Endothelial cell (in vitro differentiated cells): ENCODE measurements at places on chromosomes 3 and 15.
A peak's percentile ranks its signal among the peaks of the same experiment; 100 is the strongest.

GRCh38 chr3:140395134-140396075, 282.5 kb upstream of the TRIM42 start:
- DNase-seq = no peak

DNA sequence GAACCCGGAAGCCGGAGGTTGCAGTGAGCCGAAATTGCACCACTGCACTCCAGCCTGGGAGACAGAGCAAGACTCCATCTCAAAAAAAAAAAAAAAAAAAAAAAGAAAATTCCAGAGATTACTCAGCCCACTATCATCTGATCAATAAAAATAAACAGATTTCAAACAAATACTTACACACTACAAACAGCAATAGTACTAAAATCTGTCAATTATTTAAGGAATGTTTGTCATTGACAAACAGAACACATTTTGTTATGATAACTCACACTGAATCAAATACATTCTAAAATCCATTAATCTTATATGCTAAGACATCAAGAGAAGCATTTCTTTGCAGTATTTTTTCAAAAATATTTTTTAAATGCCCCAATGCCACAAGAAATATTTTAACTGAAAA, 7.6 kb downstream of the MYO9A start:
- no peak for DNase-seq

DNA sequence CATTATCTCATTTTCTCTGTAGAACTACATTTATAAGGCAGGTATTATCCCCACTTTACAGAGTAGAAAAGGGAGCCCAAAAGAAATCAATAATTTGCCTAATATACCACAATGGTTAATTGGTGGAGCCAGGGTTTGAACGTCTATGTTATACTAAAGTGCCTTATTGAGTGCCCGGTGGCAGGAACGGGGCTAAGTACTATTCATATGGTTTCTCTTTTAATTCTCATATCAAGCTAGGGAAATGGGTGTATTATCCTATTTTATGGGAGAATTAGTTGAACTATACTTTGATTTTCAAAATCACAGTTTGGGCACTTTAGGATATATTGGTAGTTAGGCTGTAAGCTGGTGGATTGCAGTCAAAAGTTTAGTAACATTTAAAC, 1.5 kb downstream of the CEP97 start:
- DNase-seq = no peak

GRCh38 chr3:27253831-27254230, 115.4 kb downstream of the NEK10 start:
- peak; percentile 51 for DNase-seq

DNA sequence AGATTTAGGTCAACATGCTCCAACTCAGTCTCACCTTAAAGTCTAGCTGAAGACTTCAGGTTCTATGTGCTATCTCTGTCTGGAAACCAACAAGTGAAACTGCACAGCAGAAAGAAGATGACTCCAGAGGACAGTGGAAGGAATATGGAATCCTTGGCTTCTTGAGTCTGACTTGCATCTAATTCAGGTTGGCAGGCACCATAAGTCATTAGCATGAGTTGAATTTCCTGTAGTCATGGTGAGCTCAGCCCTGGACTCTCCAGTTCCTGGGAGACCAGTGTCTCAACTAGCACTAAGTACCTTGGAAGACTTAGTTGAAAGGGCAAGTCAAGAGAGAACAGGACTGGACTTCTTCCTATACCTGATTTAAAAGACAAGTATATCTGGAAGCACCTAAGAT, 129.7 kb downstream of the DTWD1 start:
- no peak for DNase-seq

DNA sequence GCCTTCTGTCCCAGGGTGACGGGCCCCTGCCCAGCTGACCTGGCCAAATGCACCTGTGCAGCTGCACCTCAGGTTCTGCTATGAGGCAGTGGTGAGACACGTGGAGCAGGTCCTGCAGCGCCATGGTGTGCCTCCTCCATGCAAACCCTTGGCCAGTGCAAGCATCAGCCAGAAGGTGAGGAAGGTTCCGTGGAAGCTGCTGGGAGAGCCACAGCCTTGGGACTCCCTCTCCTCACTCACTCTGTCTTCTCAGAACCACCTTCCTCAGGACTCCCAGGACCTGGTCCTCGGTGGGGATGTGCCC, 31.6 kb downstream of the PTPN23 start:
- no peak for DNase-seq

DNA sequence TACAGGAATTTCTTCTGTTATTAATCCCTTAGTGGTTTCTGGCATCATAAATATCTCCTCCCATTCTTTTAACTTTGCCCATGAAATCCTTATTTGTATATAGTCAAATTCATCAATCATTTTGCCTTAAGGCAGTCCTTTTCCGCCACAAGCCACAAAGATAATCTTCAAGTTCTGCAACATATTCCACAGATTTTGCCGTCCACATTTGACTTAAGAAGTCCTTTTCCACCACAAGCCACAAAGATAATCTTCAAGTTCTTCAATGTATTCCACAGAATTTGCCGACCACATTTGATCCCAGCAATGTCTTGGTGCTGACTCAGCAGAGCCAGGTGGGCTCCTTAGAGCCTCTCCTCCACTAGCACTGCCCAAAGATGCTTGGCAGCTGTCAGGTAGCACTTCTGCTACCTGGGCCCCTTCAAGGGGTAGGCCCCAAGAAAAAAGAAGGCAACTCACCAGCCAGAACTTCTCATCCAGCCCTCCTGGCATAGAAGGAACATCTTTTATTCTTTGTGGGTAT, 35.0 kb downstream of the SEC22C start:
- DNase-seq = no peak

DNA sequence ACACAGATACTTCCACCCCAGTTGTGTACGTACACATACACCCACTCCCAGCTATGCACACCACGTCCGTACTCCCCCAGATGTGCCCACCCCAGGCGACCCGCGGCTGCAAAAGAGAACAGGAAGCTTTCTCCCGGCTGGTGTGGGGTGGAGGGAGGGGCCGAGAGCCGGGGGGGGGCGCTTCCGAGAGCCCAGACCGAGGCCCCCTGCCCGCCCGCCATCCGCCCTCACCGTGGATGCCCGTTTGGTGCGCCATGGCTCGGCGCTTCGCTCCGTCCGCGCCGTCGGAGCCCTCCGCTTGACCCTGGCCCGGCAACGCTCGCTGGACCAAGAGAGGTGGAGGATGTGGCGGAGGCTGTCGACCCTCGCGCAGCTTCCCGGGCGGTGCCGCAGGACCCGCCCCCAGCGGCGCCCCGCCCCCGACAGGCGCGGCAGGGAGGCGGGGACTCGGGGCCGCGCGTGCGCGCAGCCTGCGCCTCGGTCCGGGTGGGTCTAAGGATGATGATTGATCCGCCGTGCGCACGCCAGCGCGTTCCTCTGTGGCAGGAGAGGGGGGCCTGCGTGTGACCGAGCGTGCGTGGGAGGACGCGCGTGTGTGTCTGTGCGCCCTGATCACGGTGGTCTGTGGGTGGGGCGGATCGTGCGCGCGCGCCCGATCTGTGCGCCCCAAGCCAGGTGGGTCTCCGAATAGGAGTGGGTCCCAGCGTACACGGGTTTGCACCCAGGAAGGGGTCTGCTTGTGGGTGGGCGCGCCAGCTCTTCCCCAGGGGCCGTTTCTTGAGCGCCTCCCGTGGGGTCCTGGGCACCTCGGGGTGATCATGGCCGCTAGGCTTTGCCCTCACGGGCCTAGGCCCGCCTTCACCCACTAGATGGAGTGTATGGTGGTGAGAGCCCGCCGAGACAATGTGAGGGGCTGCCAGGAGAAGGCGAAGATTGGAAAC, at the start of gene TWF2:
TSS of gene TWF2 (minus strand) at position 398 of the 941 bp plus-strand sequence. CDS start at position 256, 142 bp downstream.
- DNase-seq = peak; percentile 87

DNA sequence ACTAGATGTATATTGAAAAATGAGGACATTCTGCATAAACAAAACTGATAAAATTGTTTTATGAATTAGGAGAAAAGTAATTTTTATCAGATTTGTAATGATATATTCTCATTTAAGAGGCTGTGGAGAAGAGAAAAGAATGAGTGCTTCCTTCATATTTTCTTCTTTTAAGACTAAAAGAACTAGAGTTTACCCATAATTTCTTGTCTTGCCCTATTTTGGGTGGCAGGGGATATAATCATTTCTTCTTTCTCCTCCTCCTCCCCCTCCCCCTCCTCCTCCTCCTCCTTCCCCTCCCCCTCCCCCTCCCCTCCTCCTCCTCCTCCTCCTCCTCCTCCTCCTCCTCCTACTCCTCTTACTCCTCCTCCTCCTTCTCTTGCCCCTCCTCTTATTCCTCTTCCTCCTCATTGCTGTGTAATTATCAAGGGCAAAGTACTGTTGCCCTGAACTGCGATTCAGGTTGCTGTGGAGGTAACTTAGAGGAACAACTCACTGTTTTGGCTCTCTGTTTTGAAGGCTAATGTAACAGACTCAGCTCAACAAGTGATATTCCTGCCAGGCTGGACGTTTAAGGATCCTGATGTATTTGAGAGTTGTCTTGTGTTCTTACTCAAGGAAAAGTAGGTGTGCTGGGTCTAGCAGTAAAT, 555.4 kb downstream of the AGBL1 start:
- no peak for DNase-seq

DNA sequence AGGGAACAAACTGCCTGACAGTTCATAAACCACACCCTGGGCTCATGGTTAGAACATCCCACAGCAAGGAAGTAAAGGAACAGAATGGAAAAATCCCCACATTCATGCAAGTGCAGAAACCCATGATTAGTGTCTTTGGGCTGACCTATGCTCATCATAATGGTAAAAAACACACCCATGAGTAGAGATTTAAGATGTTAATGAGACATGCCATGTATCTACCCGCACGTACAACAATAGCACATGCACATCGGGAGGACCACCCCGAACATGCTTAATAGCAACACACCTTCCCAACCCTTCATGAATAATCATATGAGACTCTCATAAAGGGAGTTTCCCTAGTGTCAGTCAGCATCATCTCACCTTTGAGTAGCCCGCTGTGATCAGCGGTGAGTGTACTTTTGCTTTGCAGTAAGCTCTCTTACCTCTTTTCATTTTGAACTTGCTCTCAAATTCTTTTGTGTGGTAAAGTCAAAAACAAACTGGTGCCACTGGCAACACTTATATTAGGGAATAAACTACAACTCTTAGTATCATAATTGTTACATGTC, 23.2 kb downstream of the ZBED2 start:
- no peak for DNase-seq

DNA sequence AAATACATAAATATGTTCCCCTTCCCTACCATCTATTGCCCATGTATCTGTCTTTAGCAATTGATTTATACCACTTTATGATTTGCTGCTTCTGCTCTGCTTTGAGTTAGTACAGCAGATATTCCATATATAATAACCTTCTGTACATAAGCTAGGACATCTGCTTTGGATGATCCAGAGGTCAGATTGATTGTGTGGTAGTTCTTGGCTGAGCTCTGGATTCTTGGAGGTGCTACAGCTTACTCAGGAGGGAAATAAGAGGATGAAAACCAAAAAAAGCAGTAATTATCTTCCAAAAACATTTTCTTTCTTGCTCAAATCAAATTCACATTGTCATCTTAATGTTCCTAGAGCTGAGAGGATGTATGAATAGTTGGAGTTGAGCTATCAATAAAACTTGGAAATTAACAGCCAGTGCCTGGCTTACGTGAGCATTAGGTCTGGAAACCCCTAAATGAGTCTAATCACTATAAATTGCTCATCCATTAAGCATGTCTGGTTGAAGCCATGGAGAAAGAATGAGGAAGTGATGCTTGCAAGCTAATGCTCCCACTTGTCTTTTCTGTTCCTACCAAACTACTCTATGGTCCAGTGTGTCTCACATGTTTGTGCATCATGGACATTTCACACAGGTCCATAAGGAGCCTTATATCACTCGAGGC, 36.3 kb upstream of the TMEM42 start:
- DNase-seq = no peak

GRCh38 chr3:18288243-18288642, 136.9 kb downstream of the SATB1 start:
- DNase-seq = no peak

- DNase-seq = no peak
These were observed 32.8 kb downstream of the FBLN2 start for GRCh38 chr3:13581485-13582365.

- no peak for DNase-seq
These were observed 125.0 kb downstream of the ASB7 start for GRCh38 chr15:100727291-100727851.

- no peak for DNase-seq
These were observed at the start of gene TMEM212 for GRCh38 chr3:171842864-171843518. Gene TMEM212 (plus strand): TSS chr3:171843349. CDS start chr3:171843384, 35 bp downstream.

- no peak for DNase-seq
These were observed 518.6 kb downstream of the GBE1 start for GRCh38 chr3:81242871-81243270.

GRCh38 chr15:26702381-26702780, 70.5 kb downstream of the GABRB3 start:
- no peak for DNase-seq

GRCh38 chr3:27630885-27631284, 91.2 kb downstream of the EOMES start:
- DNase-seq = no peak

- no peak for DNase-seq
These were observed 31.1 kb upstream of the PPIB start for GRCh38 chr15:64193971-64194370.

DNA sequence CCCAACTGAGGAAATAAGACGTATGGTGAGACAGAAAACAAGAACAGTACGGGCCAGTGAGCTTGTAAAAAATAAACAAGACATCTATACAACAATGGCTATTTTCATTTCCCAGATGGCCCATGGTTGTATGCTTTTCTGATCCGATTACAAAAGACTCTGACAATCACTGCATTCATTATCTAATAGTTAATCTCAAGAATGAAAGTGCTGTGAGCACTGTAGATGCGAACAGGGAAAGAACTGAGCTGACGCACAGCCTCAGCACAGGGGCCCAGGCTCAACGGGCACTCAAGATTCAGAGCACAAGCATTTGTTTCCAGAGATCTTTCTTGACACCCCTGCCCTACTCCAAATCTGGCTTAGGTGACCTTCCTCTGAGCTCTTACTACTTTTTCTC, 6.9 kb downstream of the MTMR10 start:
- DNase-seq = no peak

DNA sequence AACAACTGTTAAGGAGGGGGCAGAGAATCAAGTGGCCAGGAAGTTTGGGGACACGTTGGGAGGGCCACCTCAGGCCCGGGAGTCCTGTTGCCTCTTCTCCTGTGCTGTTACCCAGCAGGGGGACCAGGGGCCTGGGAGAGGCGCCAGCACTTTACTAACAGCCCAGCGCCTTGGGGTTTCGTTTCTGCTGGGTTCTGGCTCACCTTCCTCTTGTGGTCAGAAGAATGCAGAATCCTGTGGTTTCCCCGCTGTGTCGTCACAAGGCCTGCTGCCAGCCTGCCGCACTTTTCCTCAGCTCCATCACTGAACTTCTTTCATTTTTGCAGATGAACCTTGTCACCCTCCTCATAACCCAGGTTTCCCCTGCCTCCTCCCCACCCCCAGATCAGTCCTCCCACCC, 67.7 kb downstream of the SLC30A4 start:
- no peak for DNase-seq
